BJ (cell line): ENCODE measurements at places on chromosomes 13 and 19. TPM values are rescaled to one million over a fixed set of nuclear protein-coding genes. Genes with fewer than 3 reads are reported as not detected.

NMRK2 gene
- polyA plus RNA-seq = not detected in 2 replicates

B3GNT8 gene
- 0.36 and 0.40 TPM in 2 replicates for polyA plus RNA-seq

PRTN3 gene
- polyA plus RNA-seq = not detected in 2 replicates

NLRP4 gene
- polyA plus RNA-seq = not detected in 2 replicates

C19orf73 gene
- 0.67 and 0.94 TPM in 2 replicates for polyA plus RNA-seq

ZNF177 gene
- polyA plus RNA-seq = 0.94 and 1.9 TPM in 2 replicates

GRCh38 chr13:101736566-101736965 is 284.1 kb downstream of the ITGBL1 start:
- no peak for DNase-seq

DNA sequence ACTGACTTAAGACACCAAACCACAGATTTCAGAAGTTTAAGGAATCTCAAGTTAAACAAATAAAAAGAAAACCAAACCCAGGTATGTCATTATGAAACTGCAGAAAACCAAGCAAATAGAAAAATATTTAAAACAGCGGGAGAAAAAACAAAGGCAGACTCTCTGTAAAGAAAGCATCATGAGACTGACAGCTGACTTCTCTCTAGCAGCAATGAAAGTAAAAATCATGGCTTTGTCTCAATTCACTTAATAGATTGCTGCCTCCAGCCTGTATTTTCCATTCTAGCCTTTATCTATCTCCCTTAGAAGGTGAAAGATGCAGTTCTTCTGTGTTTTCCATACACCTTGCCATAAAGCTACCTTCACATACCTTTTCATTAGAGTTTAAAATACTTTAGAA is 131.1 kb upstream of the IPO5 start:
- DNase-seq = no peak

- no peak for DNase-seq
These were observed 66.4 kb downstream of the KLF12 start for GRCh38 chr13:74067818-74068217.

DNA sequence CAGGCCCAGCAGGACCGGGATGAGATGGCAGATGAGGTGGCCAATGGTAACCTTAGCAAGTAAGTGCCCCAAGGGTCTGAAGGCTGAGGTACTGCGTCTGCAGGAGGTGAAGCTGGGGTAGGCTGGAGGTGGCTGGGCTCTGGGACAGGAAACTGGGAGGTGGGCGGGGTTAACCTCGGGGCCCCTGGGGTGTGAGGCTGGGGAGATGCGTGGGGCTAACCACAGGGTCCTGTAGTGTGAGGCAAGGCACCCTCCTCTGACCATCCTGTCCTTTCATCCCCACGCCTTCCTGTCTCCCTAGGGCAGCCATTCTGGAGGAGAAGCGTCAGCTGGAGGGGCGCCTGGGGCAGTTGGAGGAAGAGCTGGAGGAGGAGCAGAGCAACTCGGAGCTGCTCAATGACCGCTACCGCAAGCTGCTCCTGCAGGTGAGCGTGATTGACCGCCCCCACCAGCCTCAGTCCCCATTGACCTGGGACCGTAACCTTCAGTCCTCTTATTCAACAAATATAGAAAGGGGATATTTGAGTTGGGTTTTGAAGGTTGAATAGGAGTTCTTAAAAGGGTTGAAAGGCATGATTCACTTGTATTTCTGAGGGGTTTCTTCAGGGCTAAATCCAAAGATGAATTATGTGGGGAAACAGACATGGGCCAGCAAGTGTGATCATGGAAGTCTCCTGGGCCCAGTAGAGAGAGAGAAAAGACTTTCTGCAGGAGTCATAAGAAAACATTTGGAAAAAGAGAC is 35.7 kb downstream of the KCNC3 start:
- DNase-seq = no peak

- DNase-seq = no peak
These were observed 992 bp upstream of the ADGRE1 start for GRCh38 chr19:6886277-6886897.

DNA sequence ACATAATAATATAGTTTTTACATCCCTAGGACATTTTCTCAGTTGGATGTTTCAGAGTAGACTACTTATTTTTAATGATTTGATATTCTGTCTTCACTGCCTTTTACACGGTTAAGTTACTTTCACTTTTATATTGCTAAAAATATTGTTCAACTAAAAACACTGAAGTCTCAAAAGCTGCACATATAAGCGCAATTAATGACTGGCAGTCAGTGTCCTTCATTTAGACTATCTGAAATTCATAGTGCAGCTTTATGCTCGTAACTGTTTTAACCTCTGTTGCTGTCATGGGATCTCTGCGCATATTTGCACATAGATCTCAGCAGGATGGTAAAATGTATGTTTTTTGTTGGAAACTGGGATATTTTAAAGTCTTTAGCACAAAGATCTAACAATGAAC is 864.3 kb downstream of the SLITRK6 start:
- DNase-seq = no peak

- DNase-seq = no peak
These were observed 14.4 kb upstream of the CEBPA start for GRCh38 chr19:33316541-33317264.

- DNase-seq = no peak
These were observed 18.5 kb upstream of the ABCC4 start for GRCh38 chr13:95319551-95320274.

DNA sequence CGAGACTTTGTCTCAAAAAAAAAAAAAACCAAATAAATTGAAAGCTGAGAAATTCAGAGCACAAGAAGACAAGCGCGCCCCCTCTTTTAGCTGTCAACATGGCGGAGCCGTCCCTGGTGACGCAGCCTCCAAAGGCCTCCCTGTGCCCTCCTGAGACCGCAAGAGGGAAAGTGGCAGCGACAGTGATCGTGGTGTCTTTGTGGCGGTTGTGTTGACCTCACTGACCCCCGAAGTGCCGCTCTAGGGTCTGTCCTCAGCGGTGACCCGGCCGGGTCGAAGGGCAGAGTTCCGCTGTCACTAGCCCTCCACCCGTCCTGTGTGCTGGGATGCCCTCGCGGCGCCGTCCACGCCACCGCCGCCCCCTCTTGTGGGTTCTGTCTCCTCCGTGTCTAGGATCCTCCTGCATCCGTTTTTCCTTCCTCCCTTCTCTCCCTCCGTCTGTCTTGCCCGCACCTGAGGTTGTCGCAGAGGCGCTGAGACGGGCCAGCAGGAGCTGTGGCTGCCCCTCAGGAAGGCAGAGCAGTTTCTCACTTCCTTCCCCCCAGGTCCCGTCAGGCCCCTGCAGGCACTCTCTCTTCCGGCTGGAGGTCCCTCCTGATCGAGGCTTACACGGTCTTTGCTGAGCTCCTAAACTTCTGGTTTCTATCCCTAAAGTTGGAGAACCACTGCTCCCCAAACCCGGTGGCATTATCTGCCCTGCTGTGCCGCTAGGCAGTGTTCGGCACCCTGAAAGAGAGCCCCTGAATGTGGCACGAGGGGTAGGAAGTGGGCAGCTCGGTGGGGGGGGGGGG is 7.2 kb downstream of the UHRF1 start:
- DNase-seq = no peak

GRCh38 chr19:15702534-15702930 is 25.3 kb upstream of the OR10H2 start:
- DNase-seq = no peak

- DNase-seq = no peak
These were observed 57.4 kb downstream of the PRR20E start for GRCh38 chr13:57224414-57224813.
